ENCODE measurements at places on chromosomes 3 and 15.

DNA sequence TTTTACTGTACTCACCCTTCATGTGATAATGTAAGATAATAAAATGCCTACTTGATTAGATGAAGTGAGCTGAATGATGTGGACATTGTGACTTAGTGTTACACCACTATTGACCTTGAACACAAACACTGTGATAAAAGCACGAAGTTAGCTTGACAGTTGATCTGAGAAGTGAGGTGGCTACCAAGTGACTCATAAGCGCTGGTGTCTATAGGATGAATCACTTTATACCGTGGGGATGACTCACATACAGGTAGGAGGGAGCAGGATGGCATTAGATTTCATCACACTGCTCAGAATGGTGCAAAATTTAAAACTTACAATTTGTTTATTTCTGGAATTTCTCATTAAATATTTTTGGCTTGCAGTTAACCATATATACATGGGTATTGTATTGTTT lies 174.7 kb upstream of the CNTN3 start:
- no peak for DNase-seq

DNA sequence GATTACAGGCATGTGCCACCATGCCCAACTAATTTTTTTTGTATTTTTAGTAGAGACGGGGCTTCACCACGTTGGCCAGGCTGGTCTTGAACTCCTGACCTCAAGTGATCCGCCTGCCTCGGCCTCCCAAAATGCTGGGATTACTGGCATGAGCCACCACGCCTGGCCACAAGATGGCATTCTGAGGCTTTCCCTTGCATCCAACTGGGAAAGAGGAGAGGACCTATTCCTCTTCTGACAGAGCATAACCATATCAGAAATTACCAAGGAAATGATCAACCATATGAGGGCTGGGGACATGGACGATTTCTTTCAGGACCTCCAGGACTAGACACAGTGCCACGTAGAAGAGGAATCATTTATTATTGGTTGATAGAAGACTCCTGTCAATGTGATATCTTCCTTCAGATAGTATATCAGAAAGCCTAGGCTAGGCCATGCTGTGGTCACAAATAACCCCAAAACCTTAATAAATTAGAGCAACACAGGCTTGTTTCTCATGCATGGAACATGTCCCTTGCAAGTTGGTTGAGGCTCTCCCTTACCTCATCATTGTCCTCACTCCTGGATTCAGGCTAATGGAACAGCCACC lies 372.3 kb upstream of the IL12A start:
- DNase-seq: no peak

DNA sequence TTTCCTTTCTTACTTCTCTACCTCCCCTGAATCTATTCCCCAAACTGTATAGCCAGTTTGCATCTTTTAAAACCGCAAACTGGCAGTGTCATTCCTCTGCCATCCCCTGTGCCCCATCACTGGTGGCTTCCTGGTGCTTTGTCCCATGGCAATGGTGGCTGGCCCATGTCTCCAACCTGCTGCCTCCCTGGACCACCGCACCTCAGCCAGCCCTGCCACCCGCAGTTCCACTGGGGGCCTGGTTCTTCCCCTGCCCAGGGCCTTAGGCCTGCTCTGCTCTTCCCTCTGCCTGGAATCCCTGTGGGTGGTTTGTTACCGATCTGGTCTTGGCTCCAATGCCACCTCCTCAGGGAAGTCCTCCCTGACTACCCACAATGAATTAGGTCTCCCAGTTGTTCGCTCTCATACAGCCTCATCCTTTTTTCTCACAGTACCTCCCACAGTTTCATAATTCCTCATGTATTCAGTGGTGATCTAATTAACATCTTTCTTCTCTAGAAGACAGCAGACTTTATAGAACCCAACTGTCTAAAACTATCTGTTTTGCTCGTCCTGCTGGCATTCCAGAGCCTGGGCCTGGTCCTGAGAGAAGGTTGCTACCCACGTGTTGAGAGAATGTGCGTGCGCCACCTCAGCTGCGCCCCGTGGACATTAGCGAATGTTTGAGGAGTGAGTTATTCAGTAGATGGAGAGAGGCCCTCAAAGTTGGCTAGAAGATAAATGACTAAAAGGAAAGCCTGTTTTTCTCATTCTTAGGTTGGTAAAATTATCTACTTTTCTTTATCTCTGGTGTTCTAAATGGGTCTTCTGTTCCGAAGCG lies 130.1 kb downstream of the DNAJB8 start:
- DNase-seq: no peak

- no peak for DNase-seq
Observed at GRCh38 chr3:121641127-121641526, 19.6 kb downstream of the HCLS1 start.

DNA sequence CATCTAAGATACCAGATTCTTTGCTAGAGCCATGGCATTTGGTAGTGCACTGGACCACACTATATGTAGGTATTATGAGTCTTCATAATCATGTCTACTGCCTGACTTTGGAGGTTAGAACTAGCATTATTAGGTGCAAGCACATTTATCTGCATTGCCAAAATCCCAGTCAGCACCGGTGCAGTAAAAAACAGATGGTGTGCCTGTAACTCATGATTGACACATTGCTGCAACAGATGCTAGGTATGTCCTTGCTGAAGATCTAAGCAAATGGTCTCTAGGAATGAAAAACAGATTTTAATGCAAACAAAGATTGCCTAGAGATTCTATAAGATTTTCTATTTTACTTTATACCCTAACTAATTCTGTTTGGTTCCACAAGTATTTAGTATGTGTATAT lies 47.7 kb downstream of the MYO5A start:
- DNase-seq: no peak

Measured in CD4-positive, alpha-beta T cell treated with Interleukin-10 for 1 hour (primary cell).